Ascending aorta (tissue), 2 donors: ENCODE measurements at places on chromosomes 3 and 15. TPM values are rescaled to one million over a fixed set of nuclear protein-coding genes. Genes with fewer than 3 reads are reported as not detected.

Gene CCR3
- total RNA-seq = not detected

Gene ZNF717
- 4.4 TPM for total RNA-seq

Gene ZNF35
- 4.8 TPM for total RNA-seq

GRCh38 chr15:38010395-38010794, 76.0 kb downstream of the TMCO5A start:
- no peak overlapping the region for H3K27ac ChIP-seq
- H3K4me3 ChIP-seq = no peak overlapping the region
- H3K4me1 ChIP-seq = no peaks in the 10 kb centered on the region

GRCh38 chr3:141080431-141080830, 29.3 kb downstream of the SPSB4 start:
- DNase-seq = no peak
- no peak overlapping the region for H3K4me3 ChIP-seq
- no peaks in the 10 kb centered on the region for H3K36me3 ChIP-seq
